Left lung (tissue), 14 donors: ENCODE measurements at places on chromosomes 5 and 9. TPM values are rescaled to one million over a fixed set of nuclear protein-coding genes. Genes with fewer than 3 reads are reported as not detected.

GRCh38 chr5:121692158-121692557 is 159.5 kb upstream of the FTMT start:
- no peak for DNase-seq

- DNase-seq = no peak
Observed at GRCh38 chr5:150295172-150295634, 5.6 kb upstream of the CAMK2A start.

DNA sequence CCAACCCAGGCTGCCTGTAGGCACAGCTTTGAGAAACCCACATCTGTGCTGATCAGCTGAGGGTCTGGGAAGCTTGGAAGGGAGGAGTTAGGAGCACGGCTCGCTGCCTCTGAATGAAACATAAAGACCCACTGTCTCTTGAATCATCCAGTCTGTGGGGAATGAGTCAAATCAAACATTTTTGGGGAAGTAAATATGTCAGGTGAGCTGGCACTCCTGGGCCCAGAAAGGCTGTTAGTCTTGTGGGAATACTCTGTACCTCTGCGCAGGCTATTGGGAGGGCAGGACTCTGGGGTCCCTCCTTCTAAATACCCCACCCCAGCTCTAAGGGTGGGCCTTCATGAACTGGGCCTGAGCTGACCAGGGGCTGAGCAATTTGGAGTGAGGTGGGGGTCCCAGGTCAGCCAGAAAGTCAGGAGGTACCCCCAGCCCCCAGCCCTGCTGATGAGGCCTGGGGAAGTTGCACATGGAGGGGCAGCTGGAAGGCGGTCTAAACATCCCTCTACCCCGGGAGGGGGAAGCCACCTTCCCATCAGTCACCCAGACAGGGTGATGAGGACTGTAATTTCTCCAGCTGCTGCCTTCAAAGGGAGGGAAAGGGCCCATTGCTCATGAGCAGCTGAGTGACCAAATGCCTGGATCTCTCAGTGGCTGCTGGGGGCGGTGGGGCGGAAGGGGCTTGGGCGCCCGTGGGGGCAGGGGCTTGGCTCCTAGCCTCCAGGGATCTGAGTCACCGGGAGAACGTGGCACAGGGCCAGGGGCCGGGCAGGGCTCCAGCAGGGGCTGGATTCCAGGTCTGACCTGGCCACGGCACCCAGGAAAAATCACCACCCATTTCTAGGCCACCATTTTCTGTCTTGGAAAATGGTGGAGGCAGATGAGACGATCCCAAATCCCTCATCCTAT is 10.8 kb downstream of the FIBCD1 start:
- no peak for DNase-seq

Gene CNTFR
- polyA plus RNA-seq = 35.6 TPM

DNA sequence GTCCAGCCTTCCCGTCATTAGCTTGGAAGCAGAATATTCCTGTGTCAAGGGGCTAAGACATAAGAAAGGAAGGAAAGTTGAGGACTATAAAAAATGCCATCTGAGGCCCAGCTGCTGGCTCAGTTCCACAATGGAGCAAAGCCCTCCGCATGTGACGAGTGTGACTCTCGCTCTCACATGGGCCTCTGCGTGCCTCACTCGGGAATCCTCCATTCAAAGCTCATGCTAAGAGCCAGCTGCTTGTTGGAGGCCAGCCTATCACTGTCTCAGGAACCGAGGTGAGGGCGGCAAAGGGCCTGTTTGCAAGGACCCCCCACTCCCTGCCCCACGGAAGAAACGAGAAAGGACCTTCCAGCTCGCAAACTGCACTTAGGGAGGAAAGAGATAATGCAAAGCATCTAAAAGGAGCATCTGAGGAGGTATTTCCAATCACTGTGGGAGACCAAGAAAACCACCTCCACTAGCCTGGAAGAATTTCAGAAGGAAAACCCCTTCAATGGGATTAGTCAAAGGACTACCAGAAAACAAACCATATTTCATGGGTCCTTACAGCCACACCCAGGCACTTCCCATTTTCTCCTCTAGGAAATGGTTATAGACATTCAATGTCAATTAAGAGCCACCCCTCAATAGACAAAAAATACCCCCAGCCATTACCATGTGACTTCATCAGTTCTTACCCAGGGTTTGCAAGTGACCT is 95.3 kb downstream of the PRRT1B start:
- DNase-seq = no peak

Gene SLC46A2
- polyA plus RNA-seq = 1.5 TPM

Gene GRM6
- 1.8 TPM for polyA plus RNA-seq
